ENCODE measurements at places on chromosomes 6 and 20.

DNA sequence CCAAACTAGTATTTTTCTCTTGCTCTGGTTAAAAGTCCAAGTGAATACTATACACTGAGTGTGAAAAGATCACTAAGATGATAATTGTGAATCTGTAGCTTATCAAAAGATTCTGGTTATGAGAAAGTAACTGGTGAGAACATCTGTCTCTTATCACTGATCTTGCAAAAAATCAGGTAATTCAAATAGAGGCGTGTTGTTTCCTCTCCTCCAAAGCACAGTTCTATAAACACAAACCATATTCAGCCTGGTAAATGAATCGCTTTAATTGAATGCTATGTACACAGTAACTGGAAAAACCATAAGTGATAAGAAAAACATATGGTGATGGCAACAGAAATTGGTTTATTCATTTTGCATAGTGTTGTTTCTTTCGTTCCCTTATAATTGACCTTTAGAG, 161.0 kb downstream of the RALGAPA2 start:
- no peak for DNase-seq

DNA sequence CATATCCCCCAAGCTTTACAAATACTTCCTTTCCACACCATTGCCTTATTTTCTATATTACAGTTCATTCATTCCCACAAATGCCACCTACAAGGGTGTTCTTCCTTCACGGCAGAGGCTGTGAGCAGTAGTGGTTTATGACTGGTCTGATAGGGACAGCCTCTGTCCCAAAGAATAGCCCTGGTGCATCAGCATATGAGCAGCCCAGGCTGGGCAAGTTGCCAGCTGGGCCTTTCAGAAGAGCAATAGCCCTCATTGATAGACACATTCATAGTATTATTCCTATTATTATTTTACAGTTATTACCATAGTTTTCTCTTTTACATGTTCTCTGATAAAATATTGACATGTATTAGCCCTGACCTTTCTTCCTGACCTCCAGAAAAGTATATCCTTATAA, 149.9 kb downstream of the MMS22L start:
- DNase-seq: peak; percentile 2

DNA sequence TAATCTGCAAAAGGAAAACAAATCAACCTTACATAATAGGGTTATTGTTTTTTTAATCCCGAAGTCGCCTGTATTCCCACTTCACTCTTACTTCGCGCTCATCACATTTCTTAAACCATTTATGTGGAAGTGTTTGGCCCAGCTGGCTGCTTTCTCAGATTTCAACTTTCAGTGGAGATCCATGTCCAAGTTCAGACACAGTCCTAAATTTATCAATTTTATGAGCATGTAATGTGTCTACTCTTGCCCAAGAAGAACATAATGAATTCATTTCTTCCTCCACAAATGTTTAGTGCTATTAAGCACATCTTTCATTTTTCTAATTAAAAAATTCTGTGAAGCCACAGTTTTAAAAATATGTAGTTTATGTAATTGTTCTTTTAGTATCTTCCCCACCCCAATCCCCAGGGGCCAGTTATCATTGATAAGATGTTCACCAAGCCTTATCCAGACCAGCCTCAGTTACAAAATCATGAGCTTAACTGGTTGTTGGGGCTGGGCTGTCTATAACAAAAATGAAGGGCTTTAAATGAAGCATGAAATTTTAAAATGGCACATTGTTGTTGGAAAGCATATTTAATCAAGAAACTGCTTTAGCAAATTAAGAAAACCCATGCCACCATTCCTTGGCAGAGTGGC, 151.7 kb downstream of the UST start:
- no peak for DNase-seq

GRCh38 chr6:49326347-49326746, 136.7 kb downstream of the MMUT start:
- no peak for DNase-seq

DNA sequence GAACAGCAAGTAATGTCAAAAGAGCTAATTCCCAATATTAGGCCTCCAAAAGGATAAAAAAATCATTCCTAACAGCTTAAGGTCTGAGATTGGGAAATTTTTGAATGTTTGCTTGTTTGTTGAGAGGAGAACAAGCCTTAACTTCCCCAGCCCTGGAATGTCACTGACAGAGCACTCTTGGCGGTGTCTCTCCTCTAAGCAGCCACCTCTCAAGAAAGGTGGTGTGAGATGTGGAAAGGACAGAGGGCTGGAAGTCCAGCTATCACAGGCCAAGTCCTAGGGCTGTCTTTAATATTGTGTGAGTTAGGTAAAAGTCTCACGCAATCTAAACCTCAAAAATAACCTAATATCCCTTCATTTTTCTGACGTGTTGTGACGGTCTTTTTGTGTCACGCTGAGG, 101.6 kb downstream of the MTFR2 start:
- no peak for DNase-seq

GRCh38 chr6:161882196-161882765, 608.4 kb upstream of the AGPAT4 start:
- no peak for DNase-seq

GRCh38 chr6:163940705-163941623, 526.4 kb downstream of the QKI start:
- no peak for DNase-seq

GRCh38 chr6:170388113-170388512, 81.6 kb downstream of the FAM120B start:
- DNase-seq: no peak

DNA sequence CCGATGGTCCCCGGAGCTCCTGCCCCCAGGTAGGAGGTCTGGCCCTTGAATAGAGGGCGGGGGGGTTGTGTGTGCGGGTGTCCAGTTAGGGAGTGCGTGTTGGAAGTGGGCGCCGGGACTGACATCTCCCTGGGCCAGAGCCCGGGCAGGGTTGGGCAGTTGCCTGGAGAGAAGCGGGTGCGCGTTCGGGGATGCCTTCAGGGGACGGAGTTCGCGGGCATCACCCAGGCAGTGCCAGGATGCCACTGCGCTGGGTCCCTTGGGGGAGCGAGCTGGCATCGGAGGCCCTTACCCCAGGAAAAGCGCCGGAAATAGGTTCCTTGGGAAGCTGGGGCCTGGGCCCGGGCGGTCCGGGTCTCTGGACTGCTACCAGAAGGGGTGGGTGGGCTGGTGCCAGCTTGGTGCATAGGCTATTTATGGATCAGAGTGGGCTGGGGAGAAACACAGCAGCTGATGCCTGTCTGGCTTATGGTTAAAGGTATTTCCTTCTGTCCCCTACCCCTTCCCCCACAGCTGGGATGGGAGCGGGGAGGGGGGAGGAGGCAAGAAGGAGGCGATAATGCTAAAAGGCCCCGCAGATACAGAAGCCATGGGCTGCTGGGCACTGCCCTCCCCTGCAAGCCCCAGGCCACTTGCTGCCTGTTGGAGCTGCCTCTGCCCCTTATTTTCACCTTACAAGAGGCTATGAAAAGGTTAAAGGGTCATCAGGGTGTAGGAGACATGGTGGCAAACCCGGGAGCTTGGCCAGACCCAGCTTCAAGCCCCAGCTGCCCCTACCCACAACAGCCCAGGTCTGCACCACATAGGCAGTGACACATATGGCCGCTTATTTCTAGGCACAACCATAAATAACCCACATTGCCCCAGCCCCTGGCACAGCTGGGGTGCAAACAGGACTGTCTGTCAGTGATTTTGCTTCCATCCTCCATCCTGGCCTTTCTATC, 638 bp downstream of the PACSIN1 start:
- no peak for DNase-seq

- DNase-seq: no peak
Observed at GRCh38 chr6:4412488-4412887, 277.1 kb upstream of the ECI2 start.

Data from NCI-H2107 (cell line).